GM06990 (cell line): ENCODE measurements at places on chromosomes 5 and 9.

DNA sequence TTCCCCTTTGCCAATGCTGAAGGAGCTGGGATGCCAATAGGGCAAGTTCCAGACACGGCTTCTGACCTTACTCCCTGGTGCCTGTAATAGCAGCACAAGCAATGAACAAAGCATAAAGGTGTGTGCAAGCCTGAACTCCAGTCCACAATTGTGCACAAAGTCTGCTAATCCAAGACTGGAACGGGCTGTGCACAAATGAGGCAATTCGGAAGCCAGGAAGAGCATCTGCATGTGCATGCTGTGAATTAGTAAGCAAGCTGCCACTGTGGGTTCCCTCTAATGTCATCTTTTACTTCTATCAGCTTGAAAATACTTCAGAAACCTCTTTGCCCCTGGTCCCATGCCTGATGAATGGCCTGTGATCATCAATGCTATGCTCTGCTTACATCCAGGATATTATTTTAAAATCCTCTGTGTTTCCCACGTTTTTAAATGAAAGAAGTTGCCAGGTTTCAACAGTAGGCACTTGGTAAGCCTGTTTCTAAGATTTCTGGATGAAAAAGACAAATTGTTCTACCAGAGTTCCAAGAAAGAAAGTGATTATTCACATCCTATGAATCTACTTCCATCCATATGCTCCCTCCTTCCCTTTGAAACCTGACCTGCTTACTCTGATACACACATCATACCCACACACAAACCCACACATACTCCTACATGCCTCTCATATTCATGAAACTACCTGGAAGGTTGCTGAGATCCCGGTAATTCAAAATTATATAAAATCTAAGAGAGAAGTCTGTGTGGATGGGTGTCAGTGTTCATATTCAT lies 165.7 kb downstream of the KCTD16 start:
- no peak for DNase-seq

- no peak for DNase-seq
Observed at GRCh38 chr9:137977571-137978261, 100.1 kb downstream of the CACNA1B start.

GRCh38 chr9:106889061-106889590 lies 26.2 kb downstream of the ZNF462 start:
- DNase-seq = no peak

DNA sequence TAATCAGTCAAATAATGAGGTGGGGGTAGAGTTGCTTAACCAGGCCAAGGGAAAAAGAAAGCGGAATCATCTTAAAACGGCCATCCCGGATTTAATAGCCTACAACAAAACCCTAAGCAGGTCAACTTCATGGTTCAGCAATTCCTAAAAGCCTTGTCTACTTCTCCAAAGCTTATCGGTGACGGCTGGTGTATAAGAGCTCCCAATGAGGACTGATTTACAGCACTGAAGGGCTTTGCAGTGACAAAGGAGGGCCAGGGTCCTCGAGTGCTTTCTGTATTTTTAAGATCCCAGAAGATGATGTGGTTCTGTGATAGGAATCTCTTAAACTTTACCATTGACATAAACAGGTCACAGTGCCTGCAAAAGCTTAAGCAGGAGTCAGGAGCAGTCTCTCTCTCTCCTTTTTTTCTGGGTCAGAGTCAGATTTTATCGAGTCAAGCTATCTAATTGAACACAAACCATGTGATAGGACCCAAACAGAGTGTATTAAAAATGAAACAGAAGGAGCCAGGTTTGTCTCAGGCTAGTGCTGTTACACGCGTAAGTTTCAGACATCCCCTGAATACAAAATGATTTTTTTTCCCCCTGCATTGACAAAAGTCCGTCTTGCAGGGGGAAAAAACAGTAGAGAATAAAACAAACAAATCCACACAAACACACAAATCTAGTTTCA lies 663.6 kb upstream of the ZNF608 start:
- DNase-seq = no peak
